Activated CD4-positive, alpha-beta T cell treated with anti-CD3 and anti-CD28 coated beads, Interleukin-2, amount 50 U/mL, for 48 hours (primary cell): ENCODE measurements at places on chromosomes 5 and 9.

DNA sequence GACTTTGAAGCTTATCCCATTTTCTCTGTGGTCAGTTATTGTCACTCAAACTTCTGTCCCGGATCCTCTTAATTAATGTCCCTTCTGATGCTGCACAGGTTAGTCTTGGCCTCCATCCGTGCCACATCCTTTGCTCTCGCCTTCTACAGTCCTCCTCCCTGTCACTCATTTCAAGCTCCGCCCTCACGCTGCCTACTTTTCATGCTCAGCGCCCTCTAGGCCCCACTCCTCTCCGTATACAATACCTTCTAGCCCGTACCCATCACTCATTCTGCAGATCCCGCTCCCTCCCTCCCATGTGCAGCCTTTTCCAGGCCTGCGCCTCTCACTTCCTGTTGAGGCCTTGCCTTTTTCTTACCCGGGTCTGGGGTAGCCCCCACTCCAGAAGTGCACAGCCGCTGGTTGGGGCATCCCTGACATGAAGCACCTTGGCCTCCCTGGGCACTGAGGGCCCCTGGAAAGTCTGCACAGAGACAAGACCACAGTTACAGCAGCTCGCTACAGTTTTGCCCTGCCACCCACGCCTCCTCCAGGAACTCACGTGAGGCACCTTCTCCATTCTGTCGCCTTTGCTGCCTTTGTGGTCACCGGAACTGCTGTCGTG is 88.5 kb upstream of the SLC25A48 start:
- no peak for DNase-seq

- no peak for DNase-seq
Observed at GRCh38 chr5:94969174-94969573, 315.7 kb downstream of the MCTP1 start.

DNA sequence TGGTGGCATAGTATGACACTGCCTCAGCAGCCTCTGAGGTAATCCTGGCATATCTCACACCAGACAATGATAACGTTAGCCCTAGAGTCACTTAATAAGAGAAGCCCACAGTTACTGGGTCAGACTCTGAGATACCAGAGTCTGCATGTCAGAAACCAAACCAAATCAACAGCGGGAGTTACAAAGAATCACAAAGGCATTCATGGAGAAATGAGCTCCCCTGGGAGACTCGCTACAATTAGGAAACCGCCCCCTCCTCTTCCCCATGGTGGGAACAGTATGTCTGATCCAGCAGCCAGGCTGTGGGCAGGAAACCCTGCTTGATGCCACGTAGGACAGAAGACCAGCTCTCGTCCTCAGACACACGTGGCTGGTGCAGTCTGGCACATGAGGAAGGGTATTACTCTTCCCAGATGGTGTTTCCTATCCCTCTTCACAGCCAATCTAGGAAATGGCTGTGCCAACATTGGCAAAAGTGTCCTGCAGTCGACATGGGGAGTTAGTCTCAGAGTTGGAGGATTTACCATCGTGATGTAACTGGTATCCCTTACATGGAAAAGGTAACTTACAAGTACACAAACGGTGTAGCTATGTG is 485.4 kb downstream of the ZNF608 start:
- DNase-seq, result no peak

- DNase-seq, result no peak
Observed at GRCh38 chr5:123208668-123209501, 119.8 kb downstream of the PRDM6 start.

- DNase-seq, result no peak
Observed at GRCh38 chr9:136160381-136160841, 41.7 kb upstream of the TMEM250 start.

- no peak for DNase-seq
Observed at GRCh38 chr5:173907686-173908371, 19.7 kb downstream of the CPEB4 start.

- DNase-seq, result no peak
Observed at GRCh38 chr9:133090752-133091385, 29.1 kb downstream of the CEL start.

- DNase-seq, result no peak
Observed at GRCh38 chr5:156340893-156341292, 13.9 kb downstream of the SGCD start.

- DNase-seq, result no peak
Observed at GRCh38 chr5:59178482-59178881, 595.6 kb downstream of the RAB3C start.

DNA sequence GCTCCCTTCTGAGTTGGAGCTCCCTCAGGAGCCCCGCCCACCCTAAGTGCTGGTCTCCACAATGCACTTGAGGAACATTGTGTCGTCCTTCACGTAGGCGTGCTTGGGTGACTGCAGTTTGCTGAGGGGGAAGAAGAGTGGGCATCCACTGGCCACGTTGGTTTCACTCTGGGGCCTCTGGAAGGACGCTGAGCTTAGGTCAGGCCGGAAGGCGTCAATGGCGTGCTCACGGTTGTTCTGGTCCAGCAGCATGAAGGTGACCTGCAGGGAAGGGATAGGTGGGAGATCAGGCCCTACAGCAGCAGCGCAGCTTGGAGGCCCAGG is 21.7 kb downstream of the TRAF1 start:
- no peak for DNase-seq

- no peak for DNase-seq
Observed at GRCh38 chr5:53434541-53434940, 45.9 kb upstream of the FST start.

DNA sequence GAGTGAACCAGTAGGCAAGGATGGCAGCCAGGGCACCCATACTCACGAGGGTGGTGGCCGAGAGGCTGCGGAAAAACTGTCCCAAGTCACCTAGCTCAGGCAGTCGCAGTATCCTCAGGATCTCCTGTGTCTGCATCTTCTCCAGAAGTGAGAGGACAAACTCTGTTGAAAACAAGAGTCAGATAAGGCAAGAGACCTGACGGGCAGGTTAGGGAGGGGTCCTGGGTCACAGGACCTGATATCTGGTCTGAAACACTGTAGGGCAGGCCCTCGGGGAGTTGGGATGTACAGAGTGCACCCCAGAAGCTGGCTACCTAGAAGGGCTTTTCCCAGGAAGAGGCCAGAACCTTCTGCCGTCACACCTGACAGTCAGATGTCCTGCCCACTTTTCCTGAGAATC is 17.4 kb downstream of the ACSL6 start:
- no peak for DNase-seq

- no peak for DNase-seq
Observed at GRCh38 chr9:11312966-11313365, 700.2 kb upstream of the PTPRD start.

- DNase-seq, result no peak
Observed at GRCh38 chr9:108225149-108225800, 630.5 kb downstream of the ACTL7B start.

GRCh38 chr5:173633304-173633703 is 16.9 kb upstream of the BOD1 start:
- no peak for DNase-seq

DNA sequence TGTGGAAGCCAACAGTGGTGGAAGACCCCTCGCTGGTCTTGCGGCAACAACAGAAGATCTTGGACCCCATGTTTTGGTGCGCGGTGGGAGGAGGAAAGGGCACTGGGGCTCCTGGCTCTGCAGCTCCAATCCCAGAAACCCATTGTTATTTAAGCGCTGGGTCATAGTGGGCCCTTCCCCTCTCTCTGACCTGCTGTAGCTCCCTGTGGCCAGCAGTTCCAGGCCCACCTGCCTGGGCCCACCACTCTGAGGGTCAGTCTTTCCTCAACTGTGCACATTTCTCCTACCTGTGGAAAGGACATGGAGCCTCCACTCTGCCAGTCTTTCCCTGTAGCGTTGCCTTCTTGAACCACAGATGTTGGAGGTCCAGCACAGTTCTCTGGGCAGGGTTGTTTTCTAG is at the start of gene TEX53:
Gene TEX53, minus strand, starts transcription at position 101 of the 400 bp plus-strand sequence. Its CDS starts 31 bp downstream, at position 70.
- no peak for DNase-seq

DNA sequence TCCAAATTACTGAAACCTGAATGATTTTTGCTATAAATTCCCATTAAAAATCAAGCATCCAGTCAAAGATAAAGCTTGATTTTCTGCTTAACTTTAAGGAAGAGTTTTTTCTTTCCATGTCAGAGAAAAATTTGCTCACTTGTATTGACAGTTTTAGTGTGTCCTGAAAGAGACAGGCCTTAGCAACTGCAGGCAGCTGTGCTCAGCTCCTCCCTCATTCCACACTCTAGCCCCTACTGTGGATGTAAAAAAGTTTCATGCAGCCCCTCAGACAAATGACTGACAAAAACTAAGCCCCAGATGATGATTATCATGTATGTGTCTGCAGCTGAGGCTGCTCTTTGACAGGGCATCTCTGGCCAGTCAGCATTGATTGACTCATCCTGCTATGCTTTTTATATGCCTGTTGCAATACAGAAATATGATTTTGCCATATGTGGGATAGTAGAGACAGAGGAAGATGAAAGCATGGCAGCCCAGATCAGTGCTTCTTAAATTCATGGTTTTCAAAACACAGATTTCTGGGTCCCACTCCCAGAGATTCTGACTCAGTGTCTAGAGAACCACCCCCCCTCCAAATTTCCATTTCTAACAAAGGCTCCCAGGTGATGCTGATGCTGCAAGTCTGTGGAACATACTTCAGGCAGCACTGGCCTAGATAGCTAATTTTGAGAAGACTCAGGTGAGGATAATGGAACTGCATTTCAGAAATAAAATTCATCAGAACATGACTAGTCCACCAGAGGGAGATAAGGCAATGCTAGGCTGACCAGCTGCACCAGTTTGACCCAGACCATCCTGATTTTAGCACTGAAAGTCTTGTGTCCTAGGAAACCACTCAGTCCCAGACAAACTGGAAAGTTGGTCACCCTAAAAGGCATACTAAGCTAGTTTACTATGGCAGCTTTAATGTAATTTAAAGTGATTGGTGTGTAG is 298.7 kb upstream of the KCNN2 start:
- DNase-seq, result no peak

GRCh38 chr5:96259151-96259772 is 173.8 kb downstream of the PCSK1 start:
- no peak for DNase-seq

DNA sequence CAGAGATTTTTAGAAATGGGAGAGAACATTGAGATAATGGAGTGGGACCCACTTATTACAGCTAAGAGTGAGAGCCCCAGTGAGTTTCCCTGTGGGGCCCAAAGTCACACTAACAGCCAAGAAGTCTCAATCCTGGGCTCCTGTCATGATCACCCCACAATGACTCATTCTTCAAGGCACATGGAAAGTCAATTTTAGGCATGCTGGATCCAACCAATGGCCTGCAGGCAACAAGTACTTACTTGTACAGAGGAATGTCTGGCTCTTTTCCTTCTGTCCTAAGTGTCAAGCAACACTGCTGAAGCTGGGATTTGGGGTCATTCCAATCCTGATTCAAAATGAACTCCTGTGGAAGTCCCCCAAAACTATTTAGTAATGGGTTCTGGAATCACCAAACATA is 123.1 kb downstream of the DROSHA start:
- DNase-seq, result no peak

DNA sequence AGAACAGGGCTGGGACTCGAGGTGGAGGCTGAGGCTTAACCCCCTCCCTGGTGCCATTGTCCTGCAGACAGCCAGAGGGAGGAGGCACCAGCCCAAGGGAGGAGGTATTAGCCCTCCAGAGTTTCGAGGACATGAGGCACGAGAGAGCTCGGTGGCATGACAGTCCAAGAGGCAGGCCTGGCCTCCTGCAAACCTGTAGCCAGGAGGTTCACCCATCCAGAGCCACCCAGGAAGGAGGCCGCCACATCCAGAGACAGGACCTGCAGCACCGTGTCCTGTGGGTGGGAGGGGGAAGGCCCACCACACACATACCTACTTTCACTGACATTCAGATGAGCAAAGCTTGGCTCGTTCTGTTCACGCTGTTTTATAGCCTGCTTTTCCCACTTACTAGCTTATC is 75.2 kb upstream of the ADAMTS2 start:
- no peak for DNase-seq

DNA sequence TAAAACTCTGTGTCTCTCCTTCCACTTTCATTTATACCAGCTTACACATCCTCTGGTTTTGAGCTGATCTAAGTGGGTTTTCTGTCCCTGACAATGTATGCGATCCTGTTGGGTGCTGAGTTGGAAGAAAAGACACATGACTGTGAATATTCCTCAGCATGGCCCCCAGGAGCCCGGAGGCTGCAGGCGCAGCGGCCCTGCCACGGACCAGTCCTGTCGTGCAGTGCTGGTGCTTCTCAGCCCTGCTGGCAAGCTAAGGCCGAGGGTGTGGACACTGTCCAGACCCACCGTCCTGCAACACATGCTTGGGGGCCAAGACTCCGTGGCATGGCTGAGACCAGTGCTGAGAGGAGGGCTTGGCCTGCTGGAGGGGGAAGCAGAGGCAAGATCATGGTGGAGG is 328.9 kb upstream of the IRX2 start:
- DNase-seq, result no peak

GRCh38 chr9:127083138-127083980 is 39.1 kb downstream of the ANGPTL2 start:
- DNase-seq, result no peak
